Kidney (tissue), 22 donors: ENCODE measurements at places on chromosomes 16 and 17. TPM values are rescaled to one million over a fixed set of nuclear protein-coding genes. Genes with fewer than 3 reads are reported as not detected.
A peak's percentile ranks its signal among the peaks of the same experiment; 100 is the strongest.

DNA sequence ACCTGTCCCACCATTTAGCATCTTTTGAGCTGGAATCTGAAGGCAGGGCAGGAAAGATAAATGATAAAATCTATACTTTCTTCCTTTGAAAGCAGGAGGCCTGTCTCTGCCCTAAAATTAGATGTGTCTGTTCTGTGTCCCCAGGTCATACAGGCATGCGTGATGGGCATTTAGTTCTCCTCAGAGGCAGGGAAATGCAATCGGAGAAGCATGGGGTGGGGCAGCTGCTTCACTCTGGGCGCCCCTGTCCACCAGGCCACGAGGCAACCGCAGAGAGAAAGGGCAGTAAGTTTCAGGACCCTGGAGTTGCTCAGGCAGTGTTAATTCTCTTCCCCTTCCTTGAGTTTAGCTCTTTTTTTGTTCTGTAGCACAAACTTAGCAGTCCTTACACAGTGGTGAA lies 25.1 kb downstream of the CLUAP1 start:
- H3K4me3 ChIP-seq: no peak overlapping the region
- DNase-seq: no peak
- no peaks in the 10 kb centered on the region for H3K27me3 ChIP-seq
- peaks cover 21% of the 10 kb centered on the region for H3K36me3 ChIP-seq
- H3K27ac ChIP-seq: no peak overlapping the region
- H3K4me1 ChIP-seq: no peaks in the 10 kb centered on the region

DNA sequence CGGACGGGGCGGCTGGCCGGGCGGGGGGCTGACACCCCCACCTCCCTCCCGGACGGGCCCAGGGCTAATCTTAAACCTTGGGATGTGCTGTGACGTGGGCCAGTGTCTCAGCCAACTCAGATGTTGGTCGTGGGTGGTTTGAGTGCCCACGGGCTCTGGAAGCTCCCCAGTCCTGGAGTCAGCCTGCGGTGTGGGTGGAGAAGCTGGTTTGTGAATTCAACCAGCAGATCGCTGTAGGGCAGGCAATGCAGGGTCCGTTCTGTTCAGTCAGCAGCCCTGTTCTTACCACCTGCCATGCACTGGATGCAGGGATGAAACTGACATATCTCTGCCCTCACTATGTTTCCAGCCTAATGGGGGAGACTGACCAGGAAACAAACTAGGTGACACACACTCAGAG lies 8.0 kb upstream of the ZNF500 start:
- H3K4me1 ChIP-seq: no peaks in the 10 kb centered on the region
- H3K27me3 ChIP-seq: no peaks in the 10 kb centered on the region
- no peak overlapping the region for H3K27ac ChIP-seq
- no peak for DNase-seq

GRCh38 chr17:20128036-20128667 lies 119.0 kb downstream of the SPECC1 start:
- no peaks in the 10 kb centered on the region for H3K36me3 ChIP-seq
- DNase-seq: no peak
- no peaks in the 10 kb centered on the region for H3K27me3 ChIP-seq
- H3K4me1 ChIP-seq: no peaks in the 10 kb centered on the region
- no peak overlapping the region for H3K27ac ChIP-seq

DNA sequence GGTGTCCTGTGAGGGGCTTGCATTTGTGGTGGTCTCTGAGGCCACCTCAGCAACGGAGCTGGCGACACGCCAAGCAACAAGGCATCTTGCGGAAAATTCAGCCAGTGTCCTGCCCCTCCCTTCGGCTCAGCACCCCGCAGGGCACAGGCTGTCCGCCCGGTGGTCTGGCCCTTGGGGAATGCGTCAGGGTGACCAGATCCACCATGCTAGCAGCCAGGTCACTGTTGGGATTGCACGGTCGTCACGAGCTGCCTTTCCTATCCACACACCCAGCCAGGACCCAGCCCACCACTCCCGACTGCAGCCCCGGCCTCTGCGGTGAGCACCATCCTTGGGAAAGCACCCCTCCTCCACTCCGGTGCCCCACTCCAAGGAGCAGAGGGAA lies 221.2 kb downstream of the NTN1 start:
- DNase-seq: no peak
- no peaks in the 10 kb centered on the region for H3K36me3 ChIP-seq
- no peaks in the 10 kb centered on the region for H3K27me3 ChIP-seq
- no peaks in the 10 kb centered on the region for H3K4me1 ChIP-seq
- H3K27ac ChIP-seq: no peak overlapping the region

DNA sequence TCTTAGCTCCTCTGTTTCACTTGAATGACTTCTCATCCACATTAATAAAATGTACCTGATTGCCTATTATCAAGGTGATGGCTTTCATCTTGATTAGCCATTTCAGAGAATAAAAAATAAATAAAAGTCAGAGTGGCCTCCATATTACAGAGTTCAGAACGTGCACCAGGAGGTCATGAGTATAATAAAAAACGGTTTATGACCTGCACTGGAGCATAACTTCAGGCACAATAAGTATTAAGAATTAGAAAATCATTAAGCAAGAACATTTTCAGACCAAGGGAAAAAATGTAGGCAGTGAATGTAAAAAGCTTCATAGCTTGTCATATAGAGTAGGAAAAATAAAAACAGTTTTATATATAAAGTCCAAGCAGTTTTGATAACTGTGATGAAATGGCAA lies 11.4 kb downstream of the METTL9 start:
- peaks cover 5% of the 10 kb centered on the region for H3K4me1 ChIP-seq
- H3K4me3 ChIP-seq: peak overlapping the region; percentile 30
- no peaks in the 10 kb centered on the region for H3K27me3 ChIP-seq
- no peaks in the 10 kb centered on the region for H3K36me3 ChIP-seq

- H3K4me1 ChIP-seq: no peaks in the 10 kb centered on the region
- DNase-seq: no peak
- no peaks in the 10 kb centered on the region for H3K36me3 ChIP-seq
- no peak overlapping the region for H3K27ac ChIP-seq
- H3K27me3 ChIP-seq: no peaks in the 10 kb centered on the region
Observed at GRCh38 chr17:67554634-67555033, 163.1 kb upstream of the NOL11 start.

DNA sequence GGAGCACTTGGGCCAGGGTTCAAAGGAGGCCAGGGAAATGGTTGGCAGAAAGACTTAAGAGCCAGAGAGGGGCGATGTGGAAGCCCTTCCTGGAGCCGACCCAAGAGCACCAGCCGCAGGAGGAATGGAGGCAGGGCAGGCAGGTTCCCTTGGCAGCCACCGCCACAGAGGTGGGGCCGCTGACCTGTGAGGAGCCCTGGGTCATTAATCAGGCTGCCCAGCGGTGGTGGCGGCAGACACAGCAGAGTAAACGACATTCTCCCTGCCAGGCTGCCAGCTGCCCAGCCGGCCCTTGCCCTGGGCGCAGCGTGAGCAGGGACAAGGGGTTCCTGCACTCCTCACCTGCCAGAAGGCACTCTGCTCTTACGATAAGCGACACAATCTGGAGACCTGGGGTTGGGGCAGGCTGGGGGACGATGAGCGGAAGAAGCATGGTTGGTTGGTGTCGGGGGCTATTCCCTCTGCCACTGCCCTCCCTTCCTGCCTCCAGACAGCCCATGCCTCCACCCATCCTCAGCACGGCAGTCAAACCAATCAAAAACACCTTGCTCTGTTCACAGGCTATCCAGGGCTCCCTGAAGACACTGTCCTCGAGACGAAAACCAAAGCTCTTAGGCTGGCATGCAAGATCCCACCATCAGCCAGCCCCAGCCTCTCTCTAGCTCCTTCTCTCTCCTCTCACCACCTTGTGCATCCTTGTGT lies 40.9 kb downstream of the PLXDC1 start:
- H3K27ac ChIP-seq: no peak overlapping the region
- H3K27me3 ChIP-seq: no peaks in the 10 kb centered on the region
- no peak overlapping the region for H3K4me3 ChIP-seq
- no peaks in the 10 kb centered on the region for H3K4me1 ChIP-seq

- H3K36me3 ChIP-seq: no peaks in the 10 kb centered on the region
- no peaks in the 10 kb centered on the region for H3K27me3 ChIP-seq
- H3K27ac ChIP-seq: no peak overlapping the region
- H3K4me1 ChIP-seq: no peaks in the 10 kb centered on the region
- DNase-seq: no peak
Observed at GRCh38 chr17:21146362-21147015, 19.7 kb downstream of the DHRS7B start.

GRCh38 chr17:12656354-12656753 lies 9.3 kb upstream of the MYOCD start:
- no peak overlapping the region for H3K27ac ChIP-seq
- H3K27me3 ChIP-seq: no peaks in the 10 kb centered on the region
- no peak for DNase-seq
- no peaks in the 10 kb centered on the region for H3K36me3 ChIP-seq
- no peak overlapping the region for H3K4me3 ChIP-seq

DNA sequence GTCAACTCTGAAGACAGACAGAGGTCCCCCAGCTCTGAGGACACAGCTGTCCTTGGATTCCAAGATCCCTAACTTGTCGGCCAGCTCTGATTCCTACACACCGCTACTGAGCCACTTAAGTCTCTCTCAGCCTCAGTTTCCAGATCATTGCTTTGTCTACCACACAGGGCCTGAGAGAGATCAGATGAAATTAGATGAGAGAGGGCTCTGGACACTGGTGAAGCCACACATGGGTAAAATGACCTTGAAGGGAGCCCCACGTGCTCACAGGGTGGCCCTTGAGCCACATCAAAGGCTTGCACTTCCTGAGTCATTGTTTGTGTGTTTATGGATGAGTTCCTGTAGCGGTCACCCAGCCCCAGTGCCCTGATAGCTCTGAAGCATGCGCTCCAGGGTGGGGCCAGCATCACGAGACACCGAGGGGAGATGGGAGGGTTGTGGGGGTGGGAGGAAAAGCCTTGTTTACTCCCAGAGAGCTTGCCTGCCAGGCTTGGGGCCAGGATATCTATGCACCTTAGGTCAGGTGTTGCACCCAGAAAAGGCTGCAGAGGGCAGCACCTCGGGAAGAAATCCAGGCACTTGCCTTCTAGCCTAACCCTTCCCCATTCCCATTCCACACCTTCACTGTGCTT lies 32.7 kb upstream of the SLC6A2 start:
- DNase-seq: peak; percentile 49
- no peaks in the 10 kb centered on the region for H3K27me3 ChIP-seq
- H3K36me3 ChIP-seq: no peaks in the 10 kb centered on the region
- no peak overlapping the region for H3K27ac ChIP-seq
- no peaks in the 10 kb centered on the region for H3K4me1 ChIP-seq

DNA sequence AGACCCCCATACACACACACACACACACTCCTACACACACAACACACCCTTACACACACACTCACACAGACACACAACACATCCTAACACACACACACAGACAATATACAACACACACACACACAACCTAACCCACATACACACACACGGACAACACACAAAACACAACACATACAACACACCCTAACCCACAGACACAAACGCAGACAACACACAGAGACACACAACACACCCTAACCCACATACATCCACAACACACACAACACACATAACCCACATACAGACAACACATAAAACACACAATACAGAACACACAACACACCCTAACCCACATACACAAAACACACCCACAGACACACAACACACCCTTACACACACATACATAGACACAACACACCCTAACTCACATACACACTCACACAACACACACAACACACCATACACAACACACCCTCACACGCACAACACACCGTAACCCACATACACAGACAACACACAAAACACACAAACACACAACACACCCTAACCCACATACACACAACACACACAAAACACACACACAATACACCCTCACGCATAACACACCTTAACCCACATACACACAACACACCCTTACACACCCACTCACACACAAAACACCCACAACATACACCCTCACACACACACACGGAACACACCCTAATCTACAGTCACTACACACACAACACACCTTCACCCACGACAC lies 4.4 kb downstream of the ASGR1 start:
- no peaks in the 10 kb centered on the region for H3K27me3 ChIP-seq
- no peak for DNase-seq
- H3K4me3 ChIP-seq: no peak overlapping the region
- H3K27ac ChIP-seq: no peak overlapping the region
- H3K4me1 ChIP-seq: peaks cover 10% of the 10 kb centered on the region

- H3K27me3 ChIP-seq: no peaks in the 10 kb centered on the region
- H3K36me3 ChIP-seq: no peaks in the 10 kb centered on the region
- no peaks in the 10 kb centered on the region for H3K4me1 ChIP-seq
- H3K27ac ChIP-seq: no peak overlapping the region
- DNase-seq: no peak
- H3K4me3 ChIP-seq: no peak overlapping the region
Observed at GRCh38 chr16:28549301-28549899, 4.3 kb upstream of the SGF29 start.

DNA sequence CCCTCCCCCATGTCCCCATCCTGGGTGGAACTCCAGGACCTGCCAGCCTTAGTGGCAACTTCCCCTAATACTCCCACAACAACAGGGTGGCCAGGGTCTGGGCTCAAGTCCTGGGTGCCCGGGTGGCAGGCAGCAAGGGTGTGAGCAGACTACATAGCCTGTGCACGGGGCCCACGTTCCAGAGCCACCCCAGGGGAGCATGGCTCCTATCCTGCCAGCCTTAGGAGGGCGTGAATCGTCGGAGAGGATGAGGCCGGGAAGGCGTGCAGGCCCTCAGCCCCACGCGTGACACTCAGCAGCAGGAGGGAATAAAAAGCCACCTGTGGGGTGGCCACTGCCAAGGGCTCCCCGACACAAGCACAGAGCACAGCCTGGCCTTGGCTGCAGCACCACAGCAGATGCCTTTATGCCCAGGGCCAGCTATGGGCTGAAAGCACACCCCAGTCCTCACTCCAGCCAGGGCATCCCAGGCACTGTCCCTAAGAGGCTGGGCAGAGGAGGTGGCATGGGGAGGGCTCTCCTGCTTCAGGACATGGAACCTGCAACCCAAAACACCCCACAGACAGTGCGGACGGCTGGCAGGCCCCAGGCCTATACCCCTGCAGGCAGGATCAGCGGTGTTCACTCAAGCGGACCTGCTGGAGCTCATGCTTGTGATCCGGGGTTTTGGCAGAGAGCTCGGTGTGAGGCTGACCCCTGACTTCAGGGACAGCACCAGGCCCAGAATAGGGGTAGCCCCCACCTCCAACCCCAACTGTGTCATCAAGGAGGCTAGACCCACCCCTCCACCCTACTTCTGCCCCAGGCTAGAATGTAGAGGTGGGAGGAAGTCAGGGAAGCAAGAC lies 2.7 kb downstream of the BCAR1 start:
- no peaks in the 10 kb centered on the region for H3K36me3 ChIP-seq
- peaks cover 76% of the 10 kb centered on the region for H3K4me1 ChIP-seq
- peak overlapping the region; percentile 84 for H3K4me3 ChIP-seq
- H3K27ac ChIP-seq: peak overlapping the region; percentile 93

DNA sequence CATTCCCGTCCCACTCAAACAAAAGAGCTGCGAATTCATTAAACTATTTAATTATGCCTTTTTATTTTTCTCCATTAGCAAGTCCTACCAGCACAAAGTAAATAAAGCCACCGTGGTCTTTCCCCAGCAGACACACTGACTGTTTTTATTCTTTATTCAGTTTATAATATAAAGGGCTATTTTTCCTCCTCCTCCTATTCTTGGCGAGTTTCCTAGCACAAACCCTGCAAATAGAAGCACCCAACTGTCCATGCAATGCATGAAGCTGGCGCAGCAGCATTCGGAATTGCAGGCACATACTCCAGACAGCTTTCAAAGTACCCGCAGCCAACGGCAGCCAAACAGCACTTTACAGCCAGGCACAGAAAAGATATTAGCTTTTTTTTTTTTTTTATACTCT lies 583.4 kb upstream of the PSMD7 start:
- no peak for DNase-seq
- H3K4me3 ChIP-seq: no peak overlapping the region
- H3K36me3 ChIP-seq: no peaks in the 10 kb centered on the region
- H3K4me1 ChIP-seq: no peaks in the 10 kb centered on the region

Gene CACNG4
- total RNA-seq: 0.31 TPM

Gene TMEM220
- total RNA-seq: 13.3 TPM

Gene SEC14L5
- total RNA-seq: 0.16 TPM

Gene CNGB1
- total RNA-seq: not detected

Gene DCUN1D3
- 16.3 TPM for total RNA-seq

Gene INPP5K
- 46.2 TPM for total RNA-seq

Gene FBXW10
- not detected for total RNA-seq

Gene CDR2
- 29.6 TPM for total RNA-seq

Gene TPSAB1
- 156 TPM for total RNA-seq
